ENCODE measurements at places on chromosomes 2 and 18.

DNA sequence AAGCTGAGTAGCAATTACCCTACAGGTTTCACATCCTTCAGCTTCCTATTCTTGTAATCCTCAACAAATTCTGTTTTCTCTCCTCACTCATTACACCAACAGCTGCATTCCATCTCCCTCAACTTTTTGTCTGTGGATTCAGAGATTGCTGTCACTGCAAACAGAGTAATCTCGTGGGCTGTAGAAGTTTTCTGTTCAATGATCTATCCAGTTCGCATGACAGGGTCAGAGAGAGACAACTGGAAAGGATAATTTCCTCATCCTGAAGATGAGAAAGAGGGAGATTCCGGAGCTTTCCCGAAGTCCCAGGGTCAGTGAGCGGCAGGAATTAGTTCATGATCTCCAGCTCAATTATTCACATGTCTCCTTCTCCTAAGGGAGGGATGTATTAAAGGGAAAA, 75.7 kb downstream of the MYO5B start:
- DNase-seq = no peak

- DNase-seq = no peak
Observed at GRCh38 chr2:625415-626333, 51.5 kb downstream of the TMEM18 start.

DNA sequence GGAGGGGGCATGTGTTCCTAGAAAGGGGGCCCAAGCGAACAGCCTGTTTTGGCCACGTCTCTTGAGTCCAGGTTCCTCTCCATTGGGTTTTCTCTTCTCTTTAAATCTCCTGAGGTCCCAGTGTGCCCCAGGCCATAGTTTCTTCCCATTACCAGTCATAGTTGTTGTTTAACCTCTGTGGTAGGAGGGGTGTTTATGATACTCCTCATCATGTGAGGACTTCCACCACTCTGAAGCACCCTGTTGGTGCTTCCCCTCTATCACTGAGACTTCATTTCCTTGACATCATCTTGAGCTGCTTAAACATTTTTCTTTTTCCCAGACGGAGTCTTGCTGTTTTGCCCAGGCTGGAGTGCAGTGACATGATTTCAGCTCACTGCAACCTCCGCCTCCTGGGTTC, 45.9 kb downstream of the WIPF1 start:
- no peak for DNase-seq

DNA sequence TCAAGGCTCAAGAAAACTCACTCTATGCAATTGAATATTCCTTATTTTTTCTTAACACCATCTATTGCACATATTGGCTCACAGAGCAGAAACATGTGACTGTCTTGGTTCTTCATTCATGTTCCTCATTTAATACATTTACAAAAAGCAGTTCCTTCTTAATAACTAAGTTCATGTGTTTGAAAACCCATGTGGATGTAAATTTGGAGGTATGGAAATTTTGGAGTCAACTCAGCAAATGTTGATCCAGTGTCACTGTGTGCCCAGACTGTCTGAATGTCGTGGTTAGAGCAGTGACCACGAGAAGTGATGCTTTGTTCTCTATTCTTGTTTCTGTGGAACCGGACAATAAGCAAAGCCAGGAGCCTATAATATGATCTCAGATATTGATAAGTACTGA, 299.1 kb downstream of the SETBP1 start:
- no peak for DNase-seq

GRCh38 chr2:233974530-233975071, 57.4 kb downstream of the TRPM8 start:
- DNase-seq = peak; percentile 98

GRCh38 chr2:134466141-134466540, 212.3 kb downstream of the MGAT5 start:
- no peak for DNase-seq

- no peak for DNase-seq
Observed at GRCh38 chr2:222977121-222977520, 74.9 kb upstream of the KCNE4 start.

DNA sequence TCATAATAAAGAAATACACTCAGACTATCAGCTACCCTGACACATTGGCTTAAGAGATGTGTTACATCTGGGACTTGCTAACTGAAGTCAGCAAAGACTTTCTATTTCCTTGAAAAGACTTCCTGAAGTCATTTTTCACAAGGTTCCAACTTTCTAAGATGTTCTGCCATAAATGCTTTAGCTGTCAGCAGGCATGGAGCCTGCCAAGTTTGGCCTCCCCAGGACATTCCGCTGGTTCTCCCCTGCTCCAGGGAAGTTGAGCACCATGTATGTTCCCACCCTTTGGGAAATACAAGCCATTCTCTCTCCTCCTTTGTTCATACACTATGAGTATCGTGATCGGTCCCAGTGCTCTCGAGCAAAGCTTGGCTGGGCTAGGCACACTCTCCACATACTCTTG, 202.7 kb upstream of the CCDC68 start:
- no peak for DNase-seq

DNA sequence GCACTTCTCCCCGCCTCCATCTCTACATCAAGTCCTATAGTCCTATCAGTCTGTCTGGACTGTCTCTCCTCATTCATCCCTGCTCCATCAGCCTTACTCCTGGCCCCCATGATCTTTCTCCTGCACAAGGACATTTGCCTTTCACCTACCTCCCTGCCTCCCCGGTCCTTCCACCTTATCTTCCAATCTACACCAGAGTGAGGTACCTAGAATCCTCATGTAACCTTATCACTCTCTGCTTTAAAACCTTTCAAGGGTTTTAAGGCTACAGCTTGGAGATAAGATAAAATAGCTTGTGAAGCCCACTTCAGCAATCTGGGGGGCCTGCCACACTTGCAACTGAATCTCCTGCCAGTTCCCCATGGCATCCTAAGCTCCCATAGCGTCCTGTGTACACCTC, 12.8 kb downstream of the CDC42EP3 start:
- DNase-seq = no peak

- no peak for DNase-seq
Observed at GRCh38 chr2:241019441-241020139, 21.2 kb downstream of the SNED1 start.

DNA sequence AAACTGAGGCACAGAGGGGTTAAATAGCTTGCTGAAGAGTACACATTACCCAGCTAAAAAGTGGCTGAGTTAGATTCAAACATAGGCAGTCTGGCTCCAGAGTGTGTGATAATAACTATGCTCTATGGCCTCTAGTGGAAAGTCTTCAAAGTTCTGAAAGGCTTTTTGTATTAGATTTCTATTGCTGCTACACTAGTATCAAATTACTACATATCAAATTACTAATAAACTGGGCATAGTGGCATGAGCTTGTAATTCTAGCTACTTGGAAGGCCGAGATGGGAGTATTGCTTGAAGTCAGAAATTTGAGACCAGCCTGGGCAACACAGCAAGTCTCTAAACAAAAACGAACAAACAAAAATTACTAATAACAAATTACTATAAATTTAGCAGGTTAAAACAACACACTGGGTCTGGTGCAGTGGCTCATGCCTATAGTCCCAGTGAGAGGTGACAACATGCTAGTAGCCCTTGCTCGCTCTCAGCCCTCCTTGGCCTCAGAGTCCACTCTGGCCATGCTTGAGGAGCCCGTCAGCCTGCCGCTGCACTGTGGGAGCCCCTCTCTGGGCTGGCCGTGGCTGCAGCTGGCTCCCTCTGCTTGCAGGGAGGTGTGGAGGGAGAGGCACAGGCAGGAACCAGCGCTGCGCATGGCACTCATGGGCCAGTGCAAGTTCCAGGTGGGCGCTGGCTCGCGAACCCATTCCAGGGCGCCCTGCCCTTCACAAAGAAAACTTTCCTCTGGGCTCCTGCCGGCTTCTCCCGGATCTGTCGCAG, 38.2 kb upstream of the TWSG1 start:
- DNase-seq = no peak

DNA sequence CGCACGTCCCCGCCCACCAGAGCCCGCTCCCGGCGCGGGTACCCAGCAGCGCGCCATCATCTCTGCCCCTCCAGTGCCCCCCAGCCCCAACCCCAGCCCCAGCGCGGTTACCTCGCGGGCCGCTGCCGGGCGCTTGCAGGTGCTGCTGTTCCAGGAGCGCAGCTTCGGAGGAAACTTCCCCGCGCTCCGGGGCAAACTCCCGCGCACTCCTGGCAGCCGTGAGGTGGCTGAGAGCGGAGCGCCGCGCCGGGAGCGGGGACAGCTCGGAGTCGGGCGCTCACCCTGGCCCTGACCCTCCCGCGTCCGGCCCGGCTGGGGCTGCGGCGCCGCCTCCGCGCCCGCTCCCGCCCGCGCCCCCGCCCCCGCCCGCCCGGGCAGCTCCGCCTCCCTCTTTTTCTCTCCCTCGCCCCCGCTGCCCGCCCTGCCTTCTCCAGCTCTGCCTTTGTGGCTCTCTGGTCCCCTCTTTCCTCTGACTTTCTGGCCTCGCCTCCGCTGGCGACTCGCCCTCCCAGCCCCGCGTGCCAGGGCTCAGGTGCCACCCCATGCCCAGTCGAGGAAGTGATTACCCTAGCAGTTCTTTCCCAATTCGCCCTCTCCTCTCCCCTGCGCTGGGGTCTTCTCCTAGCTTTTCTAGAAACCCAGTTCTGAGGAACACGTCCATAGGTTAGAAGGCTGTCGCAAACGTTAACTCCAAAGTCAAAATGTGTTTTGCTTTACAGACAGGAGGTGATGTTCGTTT, at the start of gene CHST9:
Gene CHST9, minus strand, starts transcription at position 284 of the 739 bp plus-strand sequence. CDS start 42,499 bp downstream, outside the sequence.
- peak; percentile 13 for DNase-seq

GRCh38 chr2:237297421-237298150, 116.4 kb downstream of the COL6A3 start:
- DNase-seq = no peak

DNA sequence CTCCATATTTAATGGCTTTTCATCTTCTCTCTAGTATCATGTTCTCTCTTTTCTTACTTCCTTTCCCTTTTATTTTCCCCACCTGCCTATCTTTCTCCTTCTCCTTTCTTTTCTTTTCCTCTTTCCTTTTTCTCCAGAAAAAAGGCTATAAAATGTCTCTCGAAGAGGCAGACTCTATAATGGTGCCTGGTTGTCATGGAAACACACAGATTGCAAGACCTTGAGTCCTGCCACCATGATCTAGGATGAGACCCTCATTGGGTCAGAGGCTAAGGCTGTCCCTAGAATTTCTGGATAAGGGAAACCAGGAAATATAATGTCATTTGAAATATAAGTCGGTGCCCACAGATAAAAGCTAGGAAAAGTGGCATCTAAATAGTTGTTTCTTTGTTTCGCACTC, 36.5 kb upstream of the LHCGR start:
- no peak for DNase-seq

DNA sequence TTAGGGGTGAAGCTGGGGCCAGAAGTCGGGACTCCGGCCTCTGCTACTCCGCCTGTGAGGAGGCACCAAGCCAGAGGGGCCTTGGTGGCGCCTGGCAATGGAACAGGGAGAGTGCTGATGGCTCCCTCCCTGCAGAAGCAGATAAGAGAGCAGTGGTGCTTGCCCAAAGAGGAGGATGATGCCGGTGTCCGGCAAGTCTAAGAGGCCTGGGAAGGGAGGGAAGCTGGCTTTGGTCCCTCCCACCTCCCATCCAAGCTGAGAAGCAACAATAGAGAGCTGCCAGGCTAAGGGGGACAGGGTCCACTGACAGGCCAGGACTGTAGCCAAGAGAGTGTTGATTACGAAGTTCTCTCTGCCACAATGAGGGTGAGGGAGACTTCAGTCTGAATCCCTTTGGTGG, 479.5 kb downstream of the TNS1 start:
- DNase-seq = no peak

GRCh38 chr18:50428531-50429206, 53.8 kb downstream of the SKA1 start:
- no peak for DNase-seq

DNA sequence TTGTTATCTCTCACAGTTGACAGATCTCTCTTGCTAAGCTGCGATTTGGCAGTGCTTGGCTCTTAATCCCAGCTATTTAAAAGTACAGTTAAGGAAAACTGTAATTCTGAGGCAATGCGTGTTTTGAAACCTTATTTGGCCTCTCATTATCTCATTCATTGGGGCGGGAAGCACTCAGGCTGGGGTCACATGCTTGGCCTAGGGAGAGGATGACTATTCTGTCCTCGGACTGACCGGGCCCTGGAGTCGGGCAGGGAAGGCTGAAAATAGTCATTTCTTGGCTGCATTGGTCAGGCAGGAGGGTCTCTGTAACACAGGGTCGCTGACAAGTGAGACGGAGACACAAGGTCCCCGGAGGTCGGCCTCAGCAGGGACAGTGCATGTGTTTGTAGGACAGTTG, 20.2 kb upstream of the EMILIN2 start:
- no peak for DNase-seq

DNA sequence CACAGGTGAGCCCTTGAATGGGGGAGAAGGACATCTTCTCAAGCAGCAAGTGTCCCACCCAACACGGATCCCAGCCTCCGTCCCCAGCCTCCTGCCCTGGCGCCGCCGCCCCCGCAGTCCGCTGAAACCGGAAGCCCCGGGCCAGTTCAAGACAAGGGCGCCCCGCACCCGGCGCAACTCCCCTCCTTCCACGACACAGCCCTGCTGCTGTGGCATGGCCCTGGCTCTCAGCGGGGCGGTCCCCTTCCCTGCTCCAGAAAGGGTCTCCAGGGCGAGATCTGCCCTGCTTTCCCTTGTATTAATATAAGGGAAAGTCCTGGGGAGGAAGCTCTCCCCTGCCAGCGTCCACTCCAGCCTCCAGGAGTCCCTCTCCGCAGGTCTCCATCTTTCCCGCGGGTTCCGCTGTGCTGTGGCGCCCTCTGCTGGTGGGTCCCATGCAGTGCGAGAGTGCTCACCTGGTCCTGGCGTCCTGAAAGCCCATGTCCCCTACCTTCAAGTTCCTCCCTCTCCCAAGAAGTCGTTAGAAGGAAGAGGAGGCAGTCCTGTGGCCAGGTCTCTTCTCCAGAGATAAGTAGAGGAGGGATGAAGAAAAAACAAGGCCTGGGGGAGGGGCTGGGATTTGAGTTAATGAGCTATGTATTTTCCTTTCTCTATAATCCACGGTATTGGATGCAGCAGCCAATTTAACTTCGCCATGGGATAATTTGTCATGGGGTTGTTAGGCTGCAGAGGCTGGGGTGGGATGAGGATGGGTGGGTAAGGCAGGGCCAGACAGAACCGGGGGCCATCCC, 176.0 kb downstream of the SMAD2 start:
- DNase-seq = no peak

DNA sequence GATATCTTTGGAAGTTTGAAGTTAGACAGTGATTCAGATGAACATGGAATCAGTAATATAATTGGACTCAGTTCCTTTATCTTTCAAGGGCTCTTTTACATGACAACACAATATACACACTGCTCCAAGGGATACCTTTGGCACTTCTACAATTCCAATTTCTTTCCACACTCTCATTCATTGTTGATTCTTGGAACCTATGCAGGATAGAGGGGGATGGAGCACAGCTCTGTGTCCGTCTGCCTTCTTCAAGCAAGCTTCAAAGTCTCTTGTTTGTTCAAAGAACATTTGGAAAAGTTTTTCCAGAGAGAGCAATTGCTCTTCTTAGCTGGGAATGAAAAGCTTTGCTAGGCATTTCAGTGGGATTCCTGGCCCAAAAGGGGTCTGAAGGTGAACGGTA, 276.2 kb upstream of the ZEB2 start:
- DNase-seq = no peak
